Activated T-cell treated with anti-CD3 and anti-CD28 coated beads for 24 hours (primary cell): ENCODE measurements at places on chromosomes 7 and 10.

GRCh38 chr10:60737242-60737641, 41.0 kb upstream of the CDK1 start:
- no peak for DNase-seq

DNA sequence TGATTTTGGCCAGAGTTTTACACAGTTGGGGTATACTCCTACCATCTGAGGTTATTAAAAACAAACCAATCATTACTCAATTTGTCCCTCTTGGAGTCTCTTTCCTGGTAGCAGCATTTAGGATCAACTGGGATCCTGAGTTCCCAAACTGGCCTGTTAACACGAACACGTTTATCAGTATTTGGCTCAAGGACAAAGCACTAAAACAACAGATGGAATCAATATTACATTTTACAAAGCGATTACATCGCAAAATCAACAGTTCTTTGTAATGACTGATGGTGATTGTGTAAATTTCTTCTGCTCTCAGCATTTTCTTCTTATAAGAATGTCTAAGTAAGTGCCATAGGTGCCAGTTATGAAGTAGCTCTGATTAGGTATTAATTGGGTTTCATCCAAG, 582.9 kb upstream of the ANKRD30A start:
- no peak for DNase-seq

DNA sequence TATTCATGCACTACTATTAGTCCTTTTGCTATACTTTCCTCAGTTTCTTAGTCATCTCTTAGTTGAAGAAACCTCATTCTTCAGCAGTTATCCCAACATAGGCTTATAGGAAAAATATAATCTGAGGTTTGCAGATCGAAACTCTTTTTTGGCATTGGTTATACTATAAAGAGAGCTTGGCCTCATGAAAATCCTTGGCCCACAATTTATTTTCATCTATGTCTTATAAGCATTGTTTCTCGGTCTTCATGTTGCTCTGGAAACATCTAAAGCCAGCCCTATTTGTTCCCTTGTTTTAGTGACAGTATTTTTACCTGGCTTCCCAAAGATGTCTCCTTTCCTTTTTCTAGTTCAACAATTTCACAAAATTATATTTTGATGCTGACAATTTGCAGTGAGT, 345.1 kb upstream of the PRKCQ start:
- DNase-seq: no peak

- no peak for DNase-seq
Observed at GRCh38 chr7:41942468-41943093, 239.7 kb upstream of the INHBA start.

GRCh38 chr10:123678376-123678775, 12.2 kb downstream of the GPR26 start:
- DNase-seq: no peak
